Myocyte (in vitro differentiated cells): ENCODE measurements at places on chromosomes 4 and X. TPM values are rescaled to one million over a fixed set of nuclear protein-coding genes. Genes with fewer than 3 reads are reported as not detected.

DNA sequence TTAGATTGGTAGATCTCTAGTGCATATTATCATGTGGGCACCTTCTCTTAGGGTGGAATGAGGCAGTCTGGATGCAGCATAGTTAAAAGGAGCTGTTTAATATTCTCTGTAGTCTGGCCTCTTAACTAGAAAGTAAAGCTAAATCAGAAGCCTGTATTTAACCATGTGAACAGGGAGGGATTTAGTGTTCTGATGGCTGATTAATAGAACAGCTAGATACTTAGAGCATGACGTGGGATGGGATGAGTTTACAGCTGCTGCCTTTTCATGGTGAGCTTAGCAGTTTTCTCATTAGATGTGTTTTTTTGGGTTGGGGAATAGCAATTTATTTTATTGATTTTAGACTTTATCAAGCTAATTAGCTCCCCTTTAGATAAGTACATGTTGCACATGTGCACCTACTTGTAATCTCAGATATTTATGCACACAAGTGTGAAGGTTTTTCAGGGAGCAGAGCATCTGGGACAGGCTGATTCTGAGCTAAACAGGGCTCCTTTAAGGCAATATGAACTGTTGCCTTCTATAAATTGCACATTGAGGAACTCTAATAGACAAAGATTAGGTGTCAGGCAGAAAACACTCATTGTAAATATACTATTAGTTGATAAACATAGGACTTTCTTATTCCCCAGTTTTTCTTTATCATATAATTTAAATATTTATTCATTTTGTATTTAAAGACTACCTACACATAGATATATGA lies 34.1 kb downstream of the YIPF6 start:
- DNase-seq: peak; percentile 37

DNA sequence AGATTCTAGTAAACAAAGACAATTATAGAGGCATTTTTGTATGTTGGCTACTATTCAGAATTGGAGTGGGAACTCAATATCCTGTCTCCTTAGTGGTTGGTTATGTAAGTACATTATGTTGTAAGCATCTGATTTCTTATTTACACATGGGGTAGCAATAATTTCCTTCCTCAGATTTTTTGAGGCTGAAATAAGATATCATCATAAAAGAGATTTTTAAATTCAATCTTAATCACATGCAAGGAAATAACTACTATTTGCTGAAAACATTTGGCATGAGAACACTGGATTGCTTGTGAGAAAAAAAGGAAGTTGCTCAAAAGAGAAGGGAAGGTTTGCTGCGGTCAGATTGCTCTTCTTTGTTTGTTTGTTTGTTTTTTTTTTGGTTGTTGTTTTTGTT lies 437.7 kb upstream of the HS3ST1 start:
- DNase-seq: no peak

DNA sequence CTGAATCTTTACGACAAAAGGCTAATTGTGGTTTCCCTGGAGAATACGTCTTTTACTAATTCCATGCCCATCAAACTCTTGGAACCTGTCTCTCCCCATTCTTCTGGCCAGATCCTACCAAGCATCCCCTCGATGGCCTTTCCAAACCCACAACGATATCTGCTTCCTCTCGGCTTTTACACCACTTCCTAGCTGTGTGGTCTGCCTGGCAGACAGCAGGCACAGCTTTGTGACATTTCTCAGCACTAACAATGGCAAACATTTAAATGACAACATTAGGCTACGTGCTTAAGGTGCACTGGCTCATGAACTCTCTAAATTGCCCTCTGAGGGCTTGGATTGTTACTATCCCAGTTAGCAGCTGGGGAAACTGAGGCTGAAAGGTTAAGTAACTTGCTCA lies 141.0 kb downstream of the NSUN7 start:
- no peak for DNase-seq

CCKAR gene
- total RNA-seq: 0.19 TPM in 1 of 2 replicates, not detected in the other
